ENCODE measurements at places on chromosomes 5 and 9.

DNA sequence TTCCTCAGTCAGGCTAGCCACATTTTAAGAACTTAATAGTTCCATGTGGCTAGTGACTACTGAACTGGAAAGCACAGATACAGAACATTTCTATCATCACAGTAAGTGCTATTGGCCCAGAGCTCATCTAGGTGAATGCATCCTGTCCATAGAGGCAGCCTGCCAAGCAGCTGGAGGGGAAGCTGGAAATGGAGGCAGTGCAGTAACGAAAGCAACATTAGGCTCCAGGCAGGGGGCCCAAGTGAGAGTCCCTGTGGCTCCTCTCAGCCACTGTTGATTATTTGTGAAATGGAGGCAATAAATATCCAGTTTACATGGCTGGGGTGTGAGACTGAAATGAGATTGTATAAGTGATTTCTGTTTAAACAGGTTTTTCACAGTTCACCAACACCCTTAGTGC is 227.2 kb upstream of the KLF9 start:
- H3K27me3 ChIP-seq = peaks cover 44% of the 10 kb centered on the region
- no peak overlapping the region for H3K4me3 ChIP-seq
- H3K27ac ChIP-seq = no peak overlapping the region
- no peaks in the 10 kb centered on the region for H3K4me1 ChIP-seq

DNA sequence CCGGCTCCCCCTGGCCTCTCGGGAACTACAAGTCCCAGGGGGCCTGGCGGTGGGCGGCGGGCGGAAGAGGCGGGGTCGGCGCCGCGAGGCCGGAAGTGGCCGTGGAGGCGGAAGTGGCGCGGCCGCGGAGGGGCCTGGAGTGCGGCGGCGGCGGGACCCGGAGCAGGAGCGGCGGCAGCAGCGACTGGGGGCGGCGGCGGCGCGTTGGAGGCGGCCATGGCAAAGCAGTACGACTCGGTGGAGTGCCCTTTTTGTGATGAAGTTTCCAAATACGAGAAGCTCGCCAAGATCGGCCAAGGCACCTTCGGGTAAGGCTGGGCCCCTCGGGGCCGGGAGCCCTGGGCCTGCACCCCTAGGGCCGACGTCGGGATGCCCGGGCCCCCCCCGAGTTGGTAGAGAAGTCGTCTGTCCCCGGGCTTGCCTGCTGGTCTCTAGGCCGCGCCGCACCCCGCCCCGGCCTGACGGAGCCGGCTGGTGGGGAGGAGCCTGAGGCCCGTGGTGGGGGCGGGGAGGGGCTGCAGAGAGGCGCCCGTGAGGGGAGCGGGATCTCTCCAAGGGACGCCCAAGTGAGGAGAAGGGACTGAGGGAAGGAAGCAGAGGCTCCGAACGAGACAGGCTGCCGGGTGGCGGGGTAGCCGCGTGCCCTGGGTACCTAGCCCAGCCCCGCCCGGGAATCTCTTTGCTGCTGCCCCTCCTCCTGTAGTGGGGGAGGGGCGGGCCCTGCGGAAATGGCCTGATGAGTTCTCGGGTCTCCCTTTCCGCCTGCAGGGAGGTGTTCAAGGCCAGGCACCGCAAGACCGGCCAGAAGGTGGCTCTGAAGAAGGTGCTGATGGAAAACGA is at the start of gene CDK9:
TSS of gene CDK9 (plus strand) at position 102 of the 840 bp plus-strand sequence. CDS start at position 217, 115 bp downstream.
- peak within 1 kb of the TSS; percentile 96 for H3K4me3 ChIP-seq
- H3K36me3 ChIP-seq = peaks cover 49% of the 10 kb centered on the region
- peak; percentile 98 for DNase-seq
- H3K27me3 ChIP-seq = no peaks in the 10 kb centered on the region
- peaks cover 75% of the 10 kb centered on the region for H3K4me1 ChIP-seq
- peak within 1 kb of the TSS; percentile 95 for H3K27ac ChIP-seq

DNA sequence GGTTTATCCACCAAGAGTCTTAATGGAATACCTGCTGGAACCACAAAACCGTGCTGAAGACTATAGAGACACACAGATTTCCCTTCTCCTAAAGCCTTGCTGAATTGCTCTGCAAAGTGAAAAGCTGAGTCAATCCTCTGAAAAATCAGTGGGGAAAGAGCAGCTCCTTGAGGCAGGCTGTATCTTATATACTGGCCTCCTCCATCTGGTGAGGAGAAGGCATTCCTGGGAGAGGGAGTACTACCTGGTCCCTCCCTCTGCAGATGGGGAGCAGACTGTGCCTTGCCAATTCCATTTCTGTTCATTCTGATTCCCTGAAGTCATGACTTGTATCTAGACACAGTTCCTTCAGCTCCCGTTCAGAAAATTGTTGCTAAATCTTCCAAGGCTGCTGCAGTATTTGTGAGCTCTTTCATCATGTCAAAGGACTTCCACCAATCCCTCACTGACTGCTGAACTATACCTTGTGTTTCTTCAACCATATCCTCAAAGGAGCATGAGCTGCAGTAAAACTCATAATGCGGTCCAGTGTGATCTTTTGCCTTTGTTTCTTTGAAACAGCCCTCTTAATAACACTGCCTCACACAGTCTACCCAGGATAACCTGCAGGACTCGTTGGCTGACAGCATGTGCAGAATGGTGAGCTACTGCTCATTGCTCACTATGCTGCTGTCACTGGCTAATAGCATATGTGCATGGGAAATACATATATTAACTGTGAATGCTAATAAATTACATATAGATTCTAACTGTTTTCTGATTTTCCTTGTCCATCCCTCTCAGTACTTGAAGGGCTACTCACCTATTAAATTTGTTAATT is 84.5 kb downstream of the FOXD1 start:
- no peak overlapping the region for H3K4me3 ChIP-seq
- no peak for DNase-seq
- no peak overlapping the region for H3K27ac ChIP-seq
- no peaks in the 10 kb centered on the region for H3K36me3 ChIP-seq
- H3K4me1 ChIP-seq = no peaks in the 10 kb centered on the region
- H3K27me3 ChIP-seq = peaks cover 53% of the 10 kb centered on the region

DNA sequence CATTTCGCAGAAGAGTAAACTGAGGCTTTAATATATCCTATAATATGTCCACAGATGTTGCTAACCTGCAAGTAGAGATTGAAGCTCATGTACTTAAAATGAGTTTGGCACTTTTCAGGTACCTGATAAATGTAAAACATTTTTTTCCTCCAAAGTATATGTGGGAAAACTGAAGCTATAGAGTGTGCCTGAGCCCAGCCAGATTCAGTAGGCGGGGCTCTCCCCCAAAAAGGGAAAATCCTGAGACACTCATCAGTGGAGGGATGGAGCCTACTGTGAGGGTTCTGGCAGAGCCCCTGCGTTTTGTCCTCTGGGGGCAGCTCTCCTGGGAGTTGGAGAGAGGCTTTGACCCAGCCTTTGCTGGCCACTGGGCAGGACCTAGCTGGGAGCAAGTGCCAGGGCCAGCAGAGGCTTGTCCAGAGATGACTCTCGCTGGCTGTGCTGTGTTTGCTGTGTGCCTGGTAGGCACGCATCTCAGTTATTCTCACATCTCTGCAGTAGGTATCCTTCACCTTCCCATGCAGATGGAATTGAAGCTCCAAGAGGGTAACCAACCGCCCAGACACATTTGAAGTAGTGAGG is 81.1 kb upstream of the SPRY4 start:
- no peaks in the 10 kb centered on the region for H3K36me3 ChIP-seq
- H3K4me3 ChIP-seq = no peak overlapping the region
- no peaks in the 10 kb centered on the region for H3K4me1 ChIP-seq
- H3K27ac ChIP-seq = no peak overlapping the region

DNA sequence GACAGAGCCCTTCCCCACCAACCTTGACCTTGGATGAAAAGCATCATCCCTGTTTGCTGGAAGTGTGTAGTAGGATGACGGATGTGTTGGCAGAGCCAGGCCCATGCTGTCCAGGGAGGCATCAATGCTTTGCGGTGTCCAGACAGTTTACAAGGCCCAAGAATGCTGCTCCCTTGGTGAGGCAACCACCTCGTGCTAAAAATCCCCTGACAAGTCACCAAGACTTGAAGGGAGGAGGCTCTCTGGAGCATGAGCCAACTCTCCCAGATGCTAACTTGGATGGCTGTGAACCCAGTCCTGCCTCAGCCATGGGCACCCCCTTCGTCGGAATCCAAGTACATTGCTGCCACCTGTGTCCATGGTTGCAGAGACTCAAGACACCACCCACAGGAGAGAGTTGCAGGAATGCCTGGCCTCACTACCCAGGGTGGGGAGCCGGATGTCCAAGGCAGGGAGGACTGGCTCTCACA is 9.5 kb upstream of the NKD2 start:
- H3K27ac ChIP-seq = no peak overlapping the region
- no peaks in the 10 kb centered on the region for H3K36me3 ChIP-seq
- peaks cover 11% of the 10 kb centered on the region for H3K27me3 ChIP-seq
- H3K4me3 ChIP-seq = no peak overlapping the region

All from activated T-cell treated with anti-CD3 and anti-CD28 coated beads, Interleukin-2, amount 50 U/mL, for 24 hours (primary cell).